ENCODE measurements at places on chromosomes 5 and 9.

GRCh38 chr5:145942749-145943148, 6.4 kb downstream of the SH3RF2 start:
- DNase-seq, result no peak

GRCh38 chr5:67639313-67639712, 442.7 kb upstream of the CD180 start:
- no peak for DNase-seq

GRCh38 chr5:132202711-132203463, 24.8 kb downstream of the P4HA2 start:
- no peak for DNase-seq

DNA sequence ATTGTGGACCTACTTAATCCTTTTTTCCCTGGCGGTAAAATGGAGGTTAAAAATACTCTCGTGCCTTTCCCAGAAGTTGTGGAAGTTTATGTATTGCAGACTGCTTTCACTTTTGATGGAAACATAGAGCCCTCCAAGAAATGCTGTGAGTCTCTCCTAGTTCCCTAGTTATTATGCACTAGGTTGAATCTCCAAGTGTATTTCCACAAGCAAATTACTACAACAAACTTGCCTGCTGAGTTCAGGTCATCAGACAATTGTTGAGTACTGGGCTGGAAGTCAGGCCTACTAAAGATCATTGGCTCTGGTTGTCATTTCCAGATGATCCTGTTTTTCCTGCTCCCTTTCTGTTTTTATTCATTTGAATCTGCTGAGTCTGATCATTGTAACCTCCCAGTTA, 104.1 kb downstream of the CD180 start:
- DNase-seq, result no peak

DNA sequence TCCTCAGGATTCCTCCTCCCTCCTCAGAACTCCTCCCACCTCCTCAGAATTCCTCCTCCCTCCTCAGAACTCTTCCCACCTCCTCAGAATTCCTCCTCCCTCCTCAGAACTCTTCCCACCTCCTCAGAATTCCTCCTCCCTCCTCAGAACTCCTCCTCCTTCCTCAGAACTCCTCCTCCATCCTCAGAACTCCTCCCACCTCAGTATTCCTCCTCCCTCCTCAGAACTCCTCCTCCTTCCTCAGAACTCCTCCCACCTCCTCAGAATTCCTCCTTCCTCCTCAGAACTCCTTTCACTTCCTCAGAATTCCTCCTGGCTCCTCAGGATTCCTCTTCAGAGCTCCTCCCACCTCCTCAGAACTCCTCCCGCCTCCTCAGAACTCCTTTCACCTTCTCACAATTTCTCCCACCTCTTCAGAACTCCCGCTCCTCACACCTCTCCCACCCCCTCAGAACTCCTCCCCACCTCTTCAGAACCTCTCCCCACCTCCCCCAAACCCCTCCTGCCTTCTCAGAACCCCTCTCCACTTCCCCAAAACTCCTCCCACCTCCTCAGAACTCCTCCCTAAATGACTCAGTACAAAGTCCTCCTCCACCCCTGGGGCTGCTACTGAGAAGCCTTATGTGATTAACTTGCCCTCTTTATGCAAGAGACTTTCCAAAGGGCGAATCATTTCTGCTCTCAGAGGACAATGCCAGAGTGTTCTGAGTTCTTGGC, 23.2 kb downstream of the SLC46A2 start:
- DNase-seq, result no peak

DNA sequence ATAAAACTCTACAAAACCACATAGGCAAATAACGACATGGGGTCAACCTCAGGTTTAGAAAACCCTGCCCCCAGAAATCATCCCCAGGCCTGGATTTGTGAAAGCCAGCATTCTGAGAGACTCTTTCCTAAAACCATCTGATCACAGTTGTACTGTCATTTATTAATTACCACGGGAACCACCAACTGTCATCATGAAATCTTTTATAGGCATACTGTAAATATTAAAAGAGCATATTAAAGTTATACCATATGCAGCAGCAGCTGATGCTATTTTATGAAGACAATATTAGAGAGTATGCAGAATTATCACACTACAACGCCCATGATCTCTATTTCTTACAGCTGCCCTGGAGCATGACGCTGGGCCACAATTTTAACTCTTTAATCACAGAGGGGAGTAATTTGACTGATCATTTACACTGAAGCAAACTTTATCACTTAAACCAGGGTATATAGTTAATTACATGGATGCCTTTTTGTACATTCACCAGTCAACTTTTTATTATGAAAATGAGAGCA, 9.0 kb upstream of the ZDHHC21 start:
- DNase-seq, result no peak

DNA sequence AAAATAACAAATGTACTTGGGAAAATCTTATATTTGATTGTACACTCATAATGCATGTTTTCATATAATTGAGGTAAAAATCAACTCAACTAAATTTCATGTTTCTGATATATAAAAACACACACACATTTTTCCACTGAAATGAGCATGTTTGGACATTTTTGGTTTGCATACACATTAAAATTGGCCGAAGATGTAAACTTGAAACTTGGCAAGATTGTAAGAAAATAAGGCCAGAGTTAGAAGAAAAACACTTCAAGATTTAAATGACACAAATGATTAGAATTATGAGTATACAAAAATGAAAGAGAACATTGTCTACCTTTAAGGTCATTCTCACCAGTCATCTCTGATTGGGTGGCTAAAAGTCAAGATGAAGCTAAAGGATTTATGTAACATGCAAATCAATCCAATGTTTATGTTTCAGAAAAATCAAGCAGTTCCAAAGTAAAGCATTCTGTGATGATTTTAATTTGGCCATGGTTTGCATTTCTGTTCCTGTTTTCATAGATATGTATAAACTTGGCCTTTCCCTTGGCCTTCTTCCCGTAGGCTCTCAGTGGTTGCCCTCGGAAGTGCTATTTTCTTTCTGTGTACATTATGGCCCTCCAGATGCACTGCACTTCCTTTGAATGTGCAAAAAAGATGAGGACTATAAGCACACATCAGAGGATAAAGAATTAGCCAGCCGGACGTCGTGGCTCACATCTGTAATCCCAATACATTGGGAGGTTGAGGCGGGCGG, 1105.4 kb upstream of the DMAC1 start:
- DNase-seq, result no peak

Measured in activated T-cell treated with anti-CD3 and anti-CD28 coated beads for 1 hour (primary cell).